Aorta (tissue), 5 donors: ENCODE measurements at places on chromosomes 3 and 15. TPM values are rescaled to one million over a fixed set of nuclear protein-coding genes. Genes with fewer than 3 reads are reported as not detected.

The LIPC gene
- total RNA-seq, result 0.93 TPM

GRCh38 chr15:43514241-43515057 is 3.0 kb upstream of the MAP1A start:
- DNase-seq, result peak; percentile 66

The CP gene
- total RNA-seq, result 225 TPM

GRCh38 chr3:52775877-52776276 is 1.5 kb upstream of the ITIH1 start:
- peak; percentile 9 for DNase-seq

DNA sequence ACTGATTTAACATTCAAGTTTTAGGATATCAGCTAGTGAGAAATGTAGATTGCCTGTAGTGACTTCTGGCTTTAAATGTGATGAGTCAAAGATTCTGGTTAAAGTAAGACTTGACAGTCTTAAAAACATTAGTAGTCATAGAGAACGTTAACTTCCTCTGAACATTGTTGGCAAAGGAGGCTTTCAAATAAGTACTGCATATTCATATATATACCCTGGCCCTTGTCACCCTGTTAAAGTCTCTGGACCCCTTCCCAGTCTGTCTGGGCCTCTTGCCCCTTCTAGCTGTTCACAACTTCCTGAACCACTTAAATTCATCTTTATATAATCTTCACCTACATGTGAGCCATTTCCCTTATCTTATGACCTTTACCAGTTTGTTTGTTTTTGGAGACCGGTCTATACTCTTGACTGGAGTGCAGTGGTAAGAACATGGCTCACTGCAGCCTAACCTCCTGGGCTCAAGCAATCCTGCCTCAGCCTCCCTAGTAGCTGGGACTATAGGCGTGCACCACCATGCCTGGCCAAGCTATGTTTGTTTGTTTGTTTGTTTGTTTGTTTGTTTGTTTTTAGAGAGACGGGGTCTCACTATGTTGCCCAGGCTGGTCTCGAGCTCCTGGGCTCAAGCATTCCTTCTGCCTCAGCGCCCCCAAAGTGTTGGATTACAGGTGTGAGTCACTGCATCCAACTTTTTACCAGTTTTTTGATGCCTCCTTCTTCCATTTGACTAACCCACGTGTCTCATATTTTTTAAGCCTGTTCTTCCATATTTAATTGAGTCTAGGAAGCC is 64.4 kb upstream of the CRTC3 start:
- DNase-seq, result no peak

The PATL2 gene
- 2.2 TPM for total RNA-seq

DNA sequence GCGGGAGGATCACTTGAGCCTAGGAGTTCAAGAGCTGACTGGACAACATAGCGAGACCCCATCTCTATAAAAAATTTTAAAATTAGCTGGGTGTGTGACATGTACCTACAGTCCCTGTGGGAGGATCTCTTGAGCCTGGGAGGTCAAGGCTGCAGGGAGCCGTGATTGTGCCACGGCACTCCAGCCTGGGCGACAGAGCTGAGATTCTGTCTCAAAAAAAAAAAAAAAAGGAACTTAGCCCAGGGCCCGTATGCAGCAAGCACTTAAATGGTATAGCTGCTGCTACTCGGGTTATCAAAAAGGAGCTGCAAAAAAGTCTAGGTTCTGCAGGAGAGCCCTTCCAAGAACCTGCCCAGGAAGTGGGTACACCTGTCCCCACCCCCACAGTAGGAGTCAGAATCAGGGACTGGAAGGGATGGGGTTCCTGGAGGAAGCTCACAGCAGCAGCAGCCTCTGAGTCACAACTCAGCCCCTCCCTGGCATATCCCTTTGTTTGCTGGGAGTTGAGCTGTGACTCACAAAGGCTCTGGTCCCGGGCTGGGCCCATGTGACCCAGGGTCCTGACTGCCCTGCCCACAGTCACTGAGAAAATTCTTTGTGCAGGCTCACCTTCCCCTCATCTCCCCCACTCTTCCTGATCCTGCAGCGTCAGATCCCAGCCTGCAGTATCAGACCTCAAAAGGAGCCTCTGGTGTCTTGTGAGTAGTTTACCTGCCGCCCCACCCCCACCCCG is at the start of gene SPATA12:
Gene SPATA12, plus strand, starts transcription at position 576 of the 733 bp plus-strand sequence. CDS start 13,031 bp downstream, outside the sequence.
- DNase-seq, result peak; percentile 87
